ENCODE measurements at places on chromosomes 12 and 14.

DNA sequence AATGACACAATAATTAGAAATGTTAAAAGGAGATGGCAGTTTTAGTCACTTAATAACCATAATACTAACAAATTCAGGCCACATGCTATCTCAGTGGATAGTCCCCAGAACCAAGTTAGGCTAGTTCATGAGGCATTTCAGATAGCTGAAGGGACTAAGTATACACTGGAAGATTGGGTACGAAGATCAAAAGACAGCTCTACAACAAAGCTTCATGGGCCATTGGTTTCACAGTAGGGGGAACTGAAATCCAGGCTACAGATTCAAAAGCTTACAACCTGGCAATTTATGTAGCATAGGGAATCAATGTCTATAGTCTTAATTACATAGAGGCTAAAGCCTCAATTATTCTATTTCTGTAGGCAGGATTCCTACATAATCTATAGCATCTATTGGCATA lies 343.0 kb downstream of the RGS6 start:
- no peak for DNase-seq

GRCh38 chr12:5904441-5904840 lies 40.6 kb downstream of the ANO2 start:
- DNase-seq: no peak

- no peak for DNase-seq
Observed at GRCh38 chr14:60163693-60164092, 1.5 kb downstream of the DHRS7 start.

- DNase-seq: no peak
Observed at GRCh38 chr14:37617864-37618365, 22.5 kb downstream of the TTC6 start.

GRCh38 chr12:124556896-124557501 lies 10.4 kb downstream of the NCOR2 start:
- DNase-seq: no peak

DNA sequence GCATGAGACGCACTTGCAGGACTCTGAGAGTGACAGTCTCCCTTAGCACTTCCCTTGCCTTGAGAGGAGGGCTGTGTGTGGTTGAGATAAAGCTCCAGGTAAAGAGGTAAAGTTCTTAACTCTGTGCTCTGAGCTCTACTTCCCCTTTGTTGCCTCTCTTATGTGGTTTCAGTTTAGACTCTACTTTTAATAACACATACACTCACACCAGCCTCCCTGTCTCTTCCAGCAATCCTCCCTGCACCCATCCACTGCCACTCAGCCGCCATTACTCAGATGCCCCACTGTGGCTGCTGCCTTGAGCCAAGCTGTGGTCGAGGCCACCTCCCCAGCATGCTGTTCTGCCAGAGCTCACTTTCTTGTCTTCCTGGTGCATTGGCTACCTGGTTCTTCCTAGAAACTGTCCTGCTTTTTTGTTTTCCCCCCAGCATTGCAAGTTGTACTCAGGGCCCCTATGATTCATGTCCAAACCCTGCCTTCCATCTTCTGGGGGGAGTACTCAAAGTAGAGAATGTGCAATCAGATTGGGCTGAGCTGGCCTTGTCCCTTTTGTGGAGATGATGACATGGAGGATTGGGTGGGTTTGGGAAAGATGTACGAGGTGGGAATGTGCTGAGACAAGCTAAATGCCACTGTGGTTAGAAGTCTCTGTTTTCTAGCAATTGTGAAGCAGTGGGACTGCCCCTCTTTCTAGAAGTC lies 115.5 kb upstream of the PARP11 start:
- no peak for DNase-seq

- DNase-seq: no peak
Observed at GRCh38 chr12:97283297-97283696, 179.3 kb upstream of the RMST start.

DNA sequence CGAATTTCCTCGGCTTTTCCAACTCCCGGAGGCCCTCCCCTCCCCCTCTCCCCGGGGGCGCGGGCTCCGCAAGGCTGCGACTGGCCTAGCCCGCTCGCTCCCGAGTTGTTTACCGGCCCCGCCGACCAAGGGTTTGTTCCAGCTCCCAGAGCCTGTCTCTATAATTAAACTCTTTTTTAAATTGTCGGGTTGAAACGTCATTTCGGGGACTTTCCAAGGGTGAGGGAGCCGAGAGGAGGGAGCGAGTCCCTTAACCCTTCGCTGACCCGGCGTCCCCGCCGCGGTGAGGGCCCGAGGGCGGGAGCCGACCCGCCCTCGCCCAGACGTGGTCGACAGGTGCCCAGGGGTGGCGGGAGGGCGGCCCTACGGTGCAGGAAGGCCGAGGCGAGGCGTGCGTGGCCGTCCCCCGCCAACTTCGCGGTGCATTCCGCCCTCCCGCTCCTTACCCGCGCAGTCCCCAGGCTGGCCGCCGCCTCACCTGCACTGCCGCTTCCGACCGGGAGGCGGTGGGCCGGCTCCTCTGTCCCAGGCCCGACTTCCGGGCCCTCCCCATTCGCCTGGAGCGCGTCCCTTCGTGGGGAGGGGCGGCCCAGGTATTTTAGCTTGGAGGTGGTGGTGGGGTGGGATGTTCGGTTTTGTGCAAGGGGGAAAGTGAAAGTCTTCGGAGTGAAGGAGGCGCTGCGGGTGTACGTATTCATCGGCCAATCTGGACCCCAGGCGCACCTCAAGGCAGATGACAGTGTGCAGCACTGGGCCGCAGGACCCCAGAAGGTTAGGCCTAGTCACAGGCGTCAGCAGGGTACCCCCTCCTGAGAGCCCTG lies 2.9 kb upstream of the ZFP36L1 start:
- DNase-seq: peak; percentile 81

- DNase-seq: no peak
Observed at GRCh38 chr14:94570002-94570400, 8.8 kb downstream of the SERPINA4 start.

- no peak for DNase-seq
Observed at GRCh38 chr14:57573173-57573572, 79.5 kb upstream of the CCDC198 start.

GRCh38 chr14:30585204-30585603 lies 26.2 kb downstream of the G2E3 start:
- no peak for DNase-seq

DNA sequence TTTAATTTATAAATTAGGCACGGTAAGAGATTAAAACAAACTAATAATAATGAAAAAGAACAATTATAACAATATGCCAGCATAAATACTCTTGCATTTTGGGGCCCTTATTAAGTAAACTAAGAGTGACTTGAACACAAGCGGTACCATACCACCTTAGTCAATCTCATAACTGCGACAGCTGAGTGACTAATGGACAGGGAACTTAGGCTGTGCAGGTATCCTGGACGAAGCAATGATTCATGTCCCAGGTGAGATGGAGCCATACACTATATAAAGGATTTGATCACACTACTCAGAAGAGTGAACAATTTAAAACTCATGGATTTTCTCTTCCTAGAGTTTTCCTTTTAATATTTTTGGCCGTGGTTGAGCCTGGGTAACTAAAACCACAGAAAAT lies 4.3 kb downstream of the KLRC4 start:
- DNase-seq: no peak

GRCh38 chr12:51186465-51187085 lies 13.6 kb upstream of the TFCP2 start:
- DNase-seq: peak; percentile 4

GRCh38 chr14:92153581-92153980 lies 31.8 kb downstream of the CPSF2 start:
- no peak for DNase-seq

DNA sequence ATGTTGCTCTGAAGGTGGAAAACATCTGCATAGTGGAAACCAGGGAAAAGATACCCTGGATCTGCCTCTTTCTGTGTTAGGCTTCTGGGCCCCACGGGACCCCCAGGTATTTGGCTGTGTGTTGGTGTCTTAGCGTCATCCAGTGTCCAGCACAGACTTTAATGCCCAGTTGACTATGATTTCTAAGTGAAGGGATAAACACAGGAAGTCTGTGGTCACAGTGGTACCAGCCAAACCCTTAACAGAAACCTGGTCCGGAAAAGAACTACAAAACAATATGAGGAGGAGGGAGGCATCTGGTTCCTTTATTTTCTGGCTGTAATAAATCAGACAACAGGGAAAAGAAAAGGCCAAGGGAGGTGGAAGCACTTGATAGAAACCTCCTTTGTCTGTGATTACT lies 56.4 kb downstream of the CMKLR1 start:
- no peak for DNase-seq

GRCh38 chr12:106113446-106113823 lies 25.3 kb downstream of the NUAK1 start:
- no peak for DNase-seq

DNA sequence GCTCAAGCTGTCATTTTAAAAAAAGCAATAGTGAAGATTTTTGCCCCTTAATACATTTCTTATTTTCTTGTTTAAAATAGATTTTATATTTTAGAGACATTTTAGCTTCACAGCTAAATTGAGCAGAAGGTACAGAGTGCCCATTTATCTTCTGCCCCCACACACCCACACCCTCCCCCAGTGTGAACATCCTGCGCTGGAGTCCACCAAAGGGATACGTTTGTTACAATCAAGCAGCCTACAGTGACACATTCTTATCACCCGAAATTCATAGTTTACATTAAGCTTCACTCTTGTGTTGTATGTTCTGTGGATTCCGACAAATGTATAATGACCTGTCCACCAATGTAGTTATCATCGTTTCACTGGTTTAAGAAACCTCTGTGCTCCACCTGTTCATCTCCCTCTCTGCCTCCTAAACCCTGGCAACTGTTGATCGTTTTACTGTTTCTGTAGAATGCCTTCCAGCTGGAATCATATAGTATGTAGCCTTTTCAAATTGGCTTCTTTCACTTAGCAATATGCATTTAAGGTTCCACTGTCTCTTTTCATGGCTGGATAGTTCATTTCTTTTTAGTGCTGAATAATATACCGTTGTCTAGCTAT lies 91.0 kb upstream of the TRAF3 start:
- no peak for DNase-seq

- DNase-seq: no peak
Observed at GRCh38 chr12:114901316-114901715, 217.3 kb upstream of the TBX3 start.

GRCh38 chr14:85445151-85445795 lies 84.7 kb upstream of the FLRT2 start:
- peak; percentile 64 for DNase-seq

- DNase-seq: no peak
Observed at GRCh38 chr14:90552465-90553297, 155.9 kb downstream of the CALM1 start.

GRCh38 chr14:30608533-30609006 lies 13.5 kb upstream of the SCFD1 start:
- no peak for DNase-seq

DNA sequence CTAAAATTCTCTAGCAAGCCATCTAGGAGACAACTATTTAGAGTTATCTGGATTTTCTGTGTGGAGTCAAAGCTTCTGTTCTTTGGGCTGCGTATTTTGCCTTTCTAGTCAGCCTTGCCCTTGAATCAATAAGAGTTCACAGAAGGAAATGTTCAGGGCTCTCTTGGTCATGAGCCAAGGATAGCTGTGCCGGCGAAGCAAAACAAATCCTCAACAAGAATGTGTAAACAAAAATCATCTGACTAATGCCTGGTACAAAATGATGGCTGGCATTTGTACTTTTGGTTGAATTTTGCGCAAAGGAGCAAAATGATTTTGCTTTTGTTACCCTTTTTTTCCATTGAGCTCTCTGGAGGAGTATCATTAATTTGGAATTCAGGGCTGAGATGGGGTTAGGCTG lies 171.1 kb downstream of the DACT1 start:
- DNase-seq: no peak

DNA sequence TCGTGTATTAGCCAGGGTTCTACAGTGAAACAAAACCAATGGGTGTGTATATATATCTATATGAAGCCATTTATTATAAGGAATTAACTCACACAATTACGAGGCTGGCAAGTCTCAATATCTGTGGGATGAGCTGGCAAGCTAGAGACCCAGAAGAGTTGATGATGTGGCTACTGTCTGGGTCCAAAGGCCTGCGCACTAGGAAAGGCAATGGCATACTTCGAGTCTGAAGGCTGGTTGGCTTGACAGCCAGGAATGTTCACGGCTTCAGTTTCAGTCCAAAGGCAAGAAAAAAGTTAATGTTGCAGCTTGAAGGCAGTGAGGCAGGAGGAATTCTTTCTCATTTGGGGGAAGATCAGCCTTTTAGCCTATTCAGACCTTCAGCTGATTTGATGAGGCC lies 893.3 kb upstream of the LRFN5 start:
- no peak for DNase-seq

GRCh38 chr12:99444859-99445316 lies 202.7 kb upstream of the GARIN6 start:
- no peak for DNase-seq

- DNase-seq: no peak
Observed at GRCh38 chr14:85618390-85618789, 88.4 kb downstream of the FLRT2 start.

DNA sequence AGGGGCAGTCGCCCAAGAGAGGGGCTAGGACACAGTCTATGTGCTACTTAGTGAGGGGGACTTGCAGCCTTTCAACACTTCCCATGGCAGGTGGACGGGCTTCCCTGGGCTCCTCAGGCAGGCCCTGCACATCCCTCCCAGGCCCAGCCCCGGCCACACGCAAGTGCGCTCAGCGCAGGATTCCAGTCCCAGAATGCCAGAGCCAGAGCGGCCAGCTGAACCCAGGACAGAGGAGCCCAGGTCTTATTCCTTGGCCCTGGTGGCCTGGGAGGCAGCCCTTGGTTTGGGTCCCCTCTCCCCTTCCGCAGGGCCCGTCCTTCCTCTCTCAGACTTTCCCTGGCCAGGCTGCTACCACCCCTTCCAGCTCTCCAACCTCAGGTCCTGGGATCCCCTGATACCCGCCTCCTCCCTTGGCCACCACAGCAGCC lies 12.0 kb downstream of the DLK1 start:
- DNase-seq: no peak

DNA sequence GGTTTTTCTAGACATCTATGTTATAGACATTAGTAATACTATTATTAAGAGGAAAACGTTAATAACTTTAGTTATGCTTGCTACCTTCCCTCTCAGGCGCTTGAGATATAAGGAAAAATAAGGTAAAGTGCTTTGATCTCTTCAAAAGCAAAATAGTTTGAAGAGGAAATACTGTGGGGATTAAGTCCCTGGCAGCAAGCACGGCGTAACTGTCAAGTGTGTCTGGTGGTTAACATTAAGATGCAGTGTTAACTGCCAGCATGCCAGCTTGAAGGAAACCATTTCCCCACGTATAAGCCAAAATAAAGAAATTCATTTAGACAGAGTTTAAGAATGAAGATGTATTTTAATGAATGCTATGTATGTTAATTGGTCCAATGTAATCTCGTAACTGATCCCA lies 31.8 kb downstream of the PELI2 start:
- no peak for DNase-seq
